NCI-H460 (cell line): ENCODE measurements at places on chromosomes 1 and 21. TPM values are rescaled to one million over a fixed set of nuclear protein-coding genes. Genes with fewer than 3 reads are reported as not detected.

SCCPDH gene
- 322 and 335 TPM in 2 replicates for total RNA-seq

SPRR3 gene
- total RNA-seq, result not detected in 2 replicates

TMEM82 gene
- total RNA-seq, result not detected in 2 replicates

LCE3D gene
- total RNA-seq, result not detected in 2 replicates

KIF26B gene
- 0.07 and 0.17 TPM in 2 replicates for total RNA-seq

BATF3 gene
- 5.3 and 7.6 TPM in 2 replicates for total RNA-seq

SIPA1L2 gene
- 8.9 TPM in 2 replicates for total RNA-seq

GRCh38 chr1:212207822-212208520 lies 77.2 kb upstream of the PPP2R5A start:
- DNase-seq, result no peak

- no peak for DNase-seq
Observed at GRCh38 chr21:16834791-16835190, 678.1 kb upstream of the CXADR start.

- DNase-seq, result no peak
Observed at GRCh38 chr21:36591326-36591970, 107.5 kb upstream of the SIM2 start.

DNA sequence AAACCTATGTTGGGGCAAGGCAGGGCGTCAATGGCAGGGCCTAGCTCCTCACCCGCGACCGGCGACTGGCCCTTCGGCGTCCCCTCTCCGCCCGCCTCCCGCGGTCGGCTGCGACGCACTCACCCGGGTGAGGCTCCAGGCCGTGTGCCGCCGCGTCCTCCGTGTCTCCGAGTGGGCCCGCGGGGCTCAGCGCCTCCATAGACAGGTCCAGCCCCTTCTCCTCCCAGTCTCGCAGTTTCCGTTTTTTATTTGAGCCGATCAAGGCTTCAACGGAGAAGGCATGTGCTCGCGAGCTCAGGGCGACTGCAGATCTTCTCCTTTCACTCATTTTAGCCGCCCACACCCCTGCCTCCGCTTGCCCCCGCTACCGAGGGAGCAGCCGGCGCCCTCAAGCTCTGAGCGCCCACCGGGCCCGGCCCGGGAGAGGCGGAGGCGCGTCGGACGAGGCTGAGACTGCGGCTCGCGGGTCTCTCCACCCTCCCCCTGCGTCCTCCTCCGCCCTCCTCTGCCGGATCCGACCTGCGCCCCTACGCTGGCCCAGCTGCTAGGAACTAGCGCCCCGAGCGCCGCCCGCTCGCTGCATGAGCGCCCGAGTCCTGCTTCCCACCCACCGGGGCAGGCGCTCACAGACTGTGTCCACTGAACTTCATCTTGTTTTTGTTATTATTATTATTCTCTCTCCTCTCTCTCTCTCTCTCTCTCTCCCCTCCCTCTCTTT lies 516 bp downstream of the TBX15 start:
- DNase-seq, result no peak

DNA sequence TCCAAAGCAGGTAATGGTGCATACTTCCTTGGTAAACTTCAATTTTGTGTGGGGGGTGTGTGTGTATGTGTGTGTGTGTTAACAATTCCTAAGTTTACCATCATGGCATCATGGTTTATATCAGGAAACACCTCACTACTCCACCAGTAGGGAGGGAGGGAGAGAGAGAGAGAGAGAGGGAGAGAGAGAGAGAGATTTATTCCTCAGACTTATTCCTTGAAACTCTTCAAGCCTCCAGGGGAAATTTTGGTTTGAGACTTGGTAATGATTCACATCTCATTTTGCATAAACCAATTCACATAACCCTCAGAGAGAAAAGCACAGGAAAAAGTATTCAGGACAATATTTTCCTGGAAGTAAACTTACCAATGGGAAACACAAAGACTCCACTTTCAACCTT lies 115.0 kb downstream of the TTLL7 start:
- no peak for DNase-seq

GRCh38 chr21:14013056-14013603 lies 197.6 kb downstream of the LIPI start:
- no peak for DNase-seq

DNA sequence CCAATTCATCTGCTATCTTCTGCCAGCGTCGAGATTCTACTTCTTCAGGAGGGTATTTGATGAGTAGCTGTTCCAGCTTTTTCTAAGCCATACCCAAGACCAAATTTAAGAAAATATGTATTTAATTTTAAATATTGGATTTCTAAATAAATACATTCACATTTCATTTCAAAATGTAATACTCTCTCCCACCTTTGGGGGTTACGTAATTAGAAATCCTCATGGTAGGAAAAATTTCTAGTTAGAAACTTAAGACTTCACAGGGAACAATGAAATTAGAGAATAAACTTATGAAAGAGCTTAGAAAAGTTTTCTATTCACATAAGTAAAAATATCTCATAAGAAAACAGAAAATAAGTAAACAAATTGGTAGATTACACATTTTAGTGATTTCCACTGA lies 102.9 kb downstream of the ZZZ3 start:
- DNase-seq, result no peak

- no peak for DNase-seq
Observed at GRCh38 chr1:239547987-239548386, 161.6 kb downstream of the CHRM3 start.

DNA sequence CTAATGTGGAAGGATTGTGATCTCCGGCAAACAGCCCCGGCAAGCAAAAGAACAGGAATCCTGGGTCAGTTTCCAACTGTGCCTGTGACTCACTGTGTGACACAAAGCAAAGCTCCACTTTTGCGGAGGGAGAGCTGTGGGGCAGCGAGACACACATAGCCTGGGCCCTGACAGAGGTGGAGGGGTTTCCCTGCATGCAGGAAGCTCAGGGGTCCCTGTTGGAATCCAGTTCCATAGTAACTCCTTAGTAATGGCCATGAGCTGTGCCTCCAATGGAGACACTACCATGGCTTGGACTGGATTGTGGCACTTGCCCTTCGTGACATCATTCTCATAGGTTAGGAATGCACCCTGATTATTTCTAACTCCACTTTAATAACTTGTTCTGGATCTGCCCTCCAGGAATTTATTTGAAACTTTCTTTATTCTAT lies 47.0 kb upstream of the ATF3 start:
- no peak for DNase-seq

DNA sequence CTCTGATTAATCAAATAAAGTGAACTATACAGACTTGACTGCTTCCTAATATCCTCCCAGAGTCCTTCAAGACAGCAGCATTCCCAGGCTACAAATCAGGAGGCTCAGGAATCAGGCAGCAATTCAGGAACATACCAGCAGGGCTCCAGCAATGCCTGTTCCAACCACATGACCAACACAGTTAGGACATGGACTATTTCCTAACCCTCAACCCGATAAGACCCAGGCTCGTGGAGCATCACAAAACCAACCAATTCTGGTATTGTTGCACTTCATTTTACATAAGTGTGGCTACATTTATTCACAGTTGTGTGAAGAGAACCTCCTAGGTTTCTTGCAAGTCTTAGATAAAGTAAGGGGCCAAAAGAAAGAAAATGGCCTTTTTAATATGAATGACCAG lies 546.2 kb upstream of the ADGRL2 start:
- no peak for DNase-seq

DNA sequence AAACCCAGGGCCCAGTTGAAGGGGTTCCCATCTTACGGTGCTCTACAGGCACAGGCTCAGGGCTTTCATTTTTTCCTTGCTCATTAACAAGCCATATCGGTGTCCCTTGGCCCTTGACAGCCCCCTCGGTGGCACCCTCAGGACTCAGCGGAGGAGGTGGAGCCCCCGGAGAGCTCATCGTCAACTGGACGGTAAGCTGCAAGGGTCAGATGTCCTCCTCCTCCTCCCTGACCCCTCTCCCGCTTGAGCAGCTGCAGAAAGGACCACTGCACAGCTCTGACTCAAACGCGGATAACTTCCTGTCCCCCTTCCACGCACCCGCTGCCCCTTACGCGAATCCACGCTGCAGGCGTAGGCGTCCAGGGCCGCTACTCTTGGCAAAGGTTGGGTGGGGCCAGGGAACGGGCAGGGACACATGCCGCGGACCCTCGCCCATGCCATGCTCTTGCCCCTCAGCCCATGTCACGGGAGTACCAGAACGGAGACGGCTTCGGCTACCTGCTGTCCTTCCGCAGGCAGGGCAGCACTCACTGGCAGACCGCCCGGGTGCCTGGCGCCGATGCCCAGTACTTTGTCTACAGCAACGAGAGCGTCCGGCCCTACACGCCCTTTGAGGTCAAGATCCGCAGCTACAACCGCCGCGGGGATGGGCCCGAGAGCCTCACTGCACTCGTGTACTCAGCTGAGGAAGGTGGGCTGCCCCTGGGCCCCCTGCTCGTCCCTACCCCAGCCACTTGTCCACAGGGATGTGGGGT lies 14.7 kb downstream of the TMEM81 start:
- no peak for DNase-seq

DNA sequence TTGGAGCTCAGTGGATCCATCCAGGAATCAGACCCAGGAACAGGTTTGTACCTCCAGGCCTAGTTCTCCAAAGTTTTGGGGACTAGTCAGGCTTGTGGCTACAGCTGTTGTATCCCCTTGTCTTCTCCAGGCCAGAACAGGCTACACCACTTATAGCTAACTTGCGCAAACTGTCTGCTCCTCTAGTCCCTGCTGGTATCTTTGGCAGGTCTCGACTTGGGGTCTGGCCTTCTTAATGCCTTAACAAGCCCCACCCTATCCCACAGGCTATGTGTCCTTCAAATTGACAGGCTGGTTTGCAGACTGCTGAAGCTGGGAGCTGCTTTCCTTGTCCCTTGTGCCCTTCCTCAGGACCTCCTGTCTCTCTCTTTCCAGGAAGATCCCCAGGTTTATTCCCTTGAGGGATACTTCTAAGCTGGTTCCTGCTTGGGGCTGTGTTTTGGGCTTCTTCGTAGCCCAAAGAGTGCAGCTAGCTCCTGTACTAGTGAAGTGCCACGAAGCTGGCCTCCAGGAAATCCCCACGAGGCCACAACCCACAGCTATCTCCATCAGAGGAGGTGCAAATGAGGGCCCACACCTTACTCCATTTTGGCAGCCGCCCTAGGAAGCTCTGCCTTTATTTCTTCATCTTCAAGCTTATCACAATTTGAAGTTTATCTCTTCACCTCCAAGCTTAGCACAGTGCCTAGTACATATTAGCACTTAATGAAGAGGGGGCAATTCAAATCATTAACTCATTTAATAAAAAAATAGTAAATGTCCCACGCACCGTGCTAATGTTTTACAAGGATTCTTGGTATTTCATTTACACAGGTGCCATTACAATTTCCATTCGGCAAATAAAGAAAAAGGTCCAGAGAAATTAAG lies 683 bp upstream of the DMAP1 start:
- DNase-seq, result no peak

- no peak for DNase-seq
Observed at GRCh38 chr1:244460197-244460596, 876 bp upstream of the CATSPERE start.

GRCh38 chr1:109443476-109443875 lies 17.2 kb upstream of the PSMA5 start:
- DNase-seq, result no peak

DNA sequence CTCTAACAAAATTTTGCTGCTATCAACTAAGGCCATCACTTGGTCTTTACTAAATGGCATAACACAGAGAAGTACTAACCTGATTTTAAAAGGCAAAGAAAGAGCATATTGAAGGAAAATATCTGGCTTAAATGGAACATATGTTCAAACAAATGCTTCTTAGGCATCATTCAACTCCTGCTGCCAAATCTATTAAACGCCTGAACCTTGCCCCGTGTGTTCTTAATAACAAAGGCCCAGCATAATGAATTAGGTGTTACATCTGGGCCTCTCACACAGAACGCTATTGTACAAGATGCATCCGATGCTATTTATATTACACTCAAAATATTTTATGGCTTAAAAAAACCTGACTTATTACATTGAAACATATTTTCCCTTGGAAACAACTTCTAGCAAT lies 48.4 kb downstream of the B3GALNT2 start:
- DNase-seq, result no peak

GRCh38 chr1:80083892-80084291 lies 1077.4 kb upstream of the ADGRL4 start:
- peak; percentile 6 for DNase-seq

GRCh38 chr21:35394634-35395369 lies 345.7 kb upstream of the RUNX1 start:
- no peak for DNase-seq

DNA sequence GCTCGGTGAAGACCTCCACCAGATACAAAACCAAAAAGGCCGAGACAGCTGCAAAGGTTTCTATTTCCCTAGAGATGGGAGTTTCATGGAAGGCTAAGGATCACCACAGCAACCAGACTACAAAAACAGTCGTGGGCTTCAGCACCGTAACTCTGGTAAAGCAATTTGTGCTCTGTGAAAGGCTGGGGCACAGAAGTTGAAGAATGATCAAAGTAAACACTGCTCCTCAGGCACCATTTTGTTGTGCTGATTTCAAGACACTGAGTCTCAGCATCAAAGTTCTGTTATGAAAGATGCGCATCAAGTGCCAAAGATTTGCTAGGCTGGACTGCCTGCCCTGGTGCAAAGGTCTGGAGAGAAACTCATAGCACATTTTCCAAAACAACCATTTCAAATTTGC lies 116.2 kb downstream of the TGFBR3 start:
- no peak for DNase-seq

GRCh38 chr1:154453161-154453560 lies 48.0 kb downstream of the IL6R start:
- DNase-seq, result no peak

DNA sequence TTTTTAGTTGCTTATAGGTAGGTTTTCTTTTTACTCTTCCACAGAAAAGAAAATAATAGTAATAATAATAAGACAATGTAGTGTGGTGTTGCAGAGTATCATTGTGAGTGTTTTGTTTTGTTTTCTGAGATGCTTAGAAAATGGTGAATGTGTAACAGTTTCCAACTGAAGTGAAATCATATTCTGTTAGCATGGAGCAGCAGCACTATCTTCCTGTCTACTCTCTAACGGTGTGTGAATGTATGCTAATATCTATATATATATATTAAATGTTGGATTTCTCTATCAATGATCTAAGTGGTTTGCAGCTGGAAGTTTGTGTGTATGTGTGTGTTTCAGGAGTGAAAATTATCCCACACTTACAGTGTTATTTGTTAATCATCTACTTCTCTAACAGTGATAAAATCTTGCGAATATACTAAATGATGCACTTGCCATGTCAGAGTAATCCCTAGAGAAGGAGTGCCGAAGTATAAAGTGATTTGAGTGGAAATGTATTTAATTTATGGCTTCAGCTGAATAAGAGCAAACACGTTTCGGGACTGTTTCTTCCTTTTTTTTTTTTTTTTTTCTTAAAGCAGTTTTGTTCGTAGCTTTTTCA lies 377 bp downstream of the SAMD13 start:
- no peak for DNase-seq

GRCh38 chr1:203025686-203026030 lies 633 bp upstream of the PPFIA4 start:
- no peak for DNase-seq

DNA sequence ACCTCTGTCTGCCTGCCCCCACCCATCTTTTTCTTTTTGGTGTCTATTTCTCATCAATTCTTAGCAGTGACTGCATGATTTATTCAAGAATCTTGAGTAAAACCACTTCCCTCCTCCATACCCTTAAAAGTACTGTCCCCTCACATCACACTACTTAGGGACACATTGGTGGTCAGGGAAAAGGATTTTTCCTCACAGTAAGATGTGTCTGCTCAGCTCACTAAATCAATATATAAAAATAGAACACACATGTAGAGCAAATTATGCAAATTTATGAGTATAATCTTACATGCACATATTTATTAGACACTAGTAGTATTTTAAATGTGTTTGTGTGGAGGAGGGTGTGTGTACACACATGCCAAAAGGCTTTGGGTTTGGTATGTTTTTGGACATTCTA lies 202.0 kb downstream of the PBX1 start:
- DNase-seq, result no peak

GRCh38 chr1:234260578-234260977 lies 112.7 kb upstream of the COA6 start:
- DNase-seq, result no peak

GRCh38 chr1:77182083-77182482 lies 37.1 kb downstream of the PIGK start:
- DNase-seq, result no peak
